ENCODE measurements at places on chromosomes 16 and 17.

DNA sequence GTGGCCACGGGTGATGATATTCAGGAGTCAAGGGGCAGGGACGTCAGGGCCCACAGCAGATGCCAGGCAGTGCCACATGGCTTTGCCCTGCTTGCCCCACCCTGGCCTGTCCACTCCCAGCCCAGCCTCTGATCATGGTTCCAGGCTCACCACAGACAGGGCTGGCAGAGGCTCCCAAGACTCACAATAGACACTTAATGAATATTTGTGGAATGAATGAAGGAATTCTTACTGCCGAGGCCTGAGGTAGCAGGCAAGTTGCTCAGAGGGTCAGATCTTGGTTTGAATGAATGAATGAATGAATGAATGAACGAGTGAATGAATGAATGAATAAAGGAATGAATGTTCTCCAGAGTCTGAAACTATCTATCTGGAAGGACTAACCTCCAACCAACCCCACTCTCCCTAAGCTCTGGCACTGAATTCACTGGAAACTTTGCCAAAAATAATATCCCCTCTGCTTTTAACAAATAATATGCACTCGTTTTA lies 60.9 kb downstream of the RAI1 start:
- DNase-seq: no peak

DNA sequence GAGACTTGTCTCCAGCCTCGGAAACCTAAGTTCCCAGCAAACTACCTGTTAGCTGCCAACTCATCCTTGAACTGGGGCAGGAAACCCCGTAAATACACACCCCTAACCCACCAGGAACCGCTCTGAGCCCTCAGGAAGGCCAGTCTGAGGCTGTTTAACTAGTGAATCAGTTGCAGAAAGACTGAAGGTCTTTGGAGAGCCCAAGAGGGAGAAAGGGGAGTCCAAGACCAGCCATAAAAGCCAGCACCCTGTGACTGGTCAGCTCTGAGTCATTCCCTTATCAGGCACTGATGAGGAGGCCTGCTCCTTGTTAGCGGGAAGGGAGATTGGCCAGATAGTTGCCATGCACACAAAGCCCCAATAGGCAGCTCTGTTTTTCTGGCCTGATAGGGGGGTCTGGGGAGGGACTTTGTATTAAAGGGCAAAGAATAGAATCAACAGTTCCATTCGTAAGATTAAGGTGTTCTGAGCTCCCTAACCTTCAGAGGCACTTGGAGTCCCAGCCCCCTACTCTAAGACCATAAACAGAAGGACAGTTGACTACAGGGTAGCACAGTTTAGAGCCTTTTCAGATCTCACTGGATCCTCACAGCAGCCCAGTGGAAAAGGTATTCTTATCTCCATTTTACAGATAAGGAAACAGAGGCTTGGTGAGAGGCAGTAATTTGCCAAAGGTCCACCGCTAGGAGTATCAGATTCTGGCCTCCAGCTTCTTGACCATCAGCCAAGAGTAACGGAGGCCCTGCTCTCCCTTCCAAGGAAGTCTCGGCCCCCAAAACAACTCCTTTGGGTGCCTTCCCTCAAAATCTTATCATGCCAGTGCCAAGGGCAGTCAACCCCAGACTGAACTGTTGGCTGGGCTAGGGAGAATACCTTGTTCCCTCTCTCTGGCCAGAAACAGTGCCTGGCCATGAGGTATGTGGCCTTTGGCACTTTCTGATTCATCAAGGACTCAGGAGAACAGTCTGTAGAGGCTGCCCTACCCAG lies 2.2 kb upstream of the KRT19 start:
- DNase-seq: no peak

DNA sequence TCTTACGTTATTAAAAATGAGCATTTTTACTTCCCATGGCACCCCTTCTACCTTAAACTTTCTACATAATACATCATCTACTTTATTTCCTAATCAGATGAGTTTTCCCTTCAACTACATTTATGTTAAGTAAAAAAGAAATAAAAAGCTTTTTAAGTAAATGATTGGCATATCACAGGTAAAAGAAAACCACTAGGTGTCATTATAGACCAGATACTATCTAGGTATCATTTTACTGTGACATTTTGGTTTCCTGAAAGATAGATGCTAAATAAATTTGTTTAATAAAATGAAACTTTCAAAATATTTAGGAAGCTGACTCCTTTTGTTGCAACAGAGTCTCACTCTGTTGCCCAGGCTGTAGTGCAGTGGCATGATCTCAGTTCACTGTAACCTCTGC lies 3.8 kb upstream of the CMTM1 start:
- DNase-seq: no peak

GRCh38 chr17:34993031-34993430 lies 12.7 kb downstream of the LIG3 start:
- DNase-seq: no peak

GRCh38 chr16:22627043-22627442 lies 116.4 kb downstream of the NPIPB5 start:
- no peak for DNase-seq

DNA sequence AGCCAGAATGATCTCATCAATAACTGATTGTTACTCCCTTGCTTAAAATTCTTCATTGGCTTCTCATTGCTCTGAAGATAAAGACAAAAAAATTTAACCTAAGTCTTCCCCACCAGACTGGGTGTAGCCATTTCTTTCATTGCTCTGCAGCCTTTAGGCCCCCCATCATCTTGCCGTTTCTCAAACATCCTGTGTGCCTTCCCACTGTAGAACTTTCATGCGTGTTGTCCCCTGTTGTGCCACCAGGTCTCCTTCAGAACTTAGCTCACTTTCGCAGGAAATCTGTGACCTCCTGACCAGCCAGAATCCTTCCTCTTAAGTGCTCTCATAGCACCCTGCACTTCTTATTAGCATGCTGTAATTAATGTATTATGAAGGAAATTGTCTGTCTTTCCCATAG lies 31.8 kb downstream of the TNRC6C start:
- no peak for DNase-seq

- no peak for DNase-seq
Measured at GRCh38 chr17:36481829-36482228, 4.7 kb upstream of the ZNHIT3 start.

DNA sequence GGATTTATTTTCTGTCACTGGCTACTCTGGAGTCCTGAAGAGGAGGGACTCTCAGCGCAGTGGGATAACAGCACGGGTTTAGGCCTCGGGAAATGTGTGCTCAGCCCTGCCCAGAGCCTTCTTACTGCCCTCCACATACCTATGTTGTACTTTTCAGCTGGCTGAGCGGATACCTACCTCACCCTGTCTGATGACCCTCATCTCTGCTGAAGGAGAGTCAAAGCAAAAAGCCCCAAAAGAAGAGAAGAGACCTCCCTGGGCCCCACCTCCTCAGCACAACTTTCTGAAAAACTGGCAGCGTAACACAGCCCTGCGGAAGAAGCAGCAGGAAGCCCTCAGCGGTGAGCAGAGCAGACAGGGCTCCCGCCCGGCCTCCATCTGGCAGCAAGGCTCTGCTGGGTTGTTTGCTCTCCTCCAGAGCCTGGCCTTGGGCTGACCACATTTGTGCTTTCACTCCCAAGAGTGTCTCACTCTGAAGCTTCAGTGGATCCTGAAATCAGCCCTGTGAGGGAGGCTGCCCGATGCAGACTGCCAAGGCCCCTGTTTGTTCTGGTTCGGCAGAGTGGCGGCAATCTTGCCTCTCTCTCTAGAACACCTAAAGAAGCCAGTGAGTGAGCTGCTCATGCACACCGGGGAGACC lies 10.3 kb downstream of the MYCBPAP start:
- no peak for DNase-seq

- DNase-seq: no peak
Measured at GRCh38 chr16:63067141-63067540, 1030.9 kb upstream of the CDH8 start.

DNA sequence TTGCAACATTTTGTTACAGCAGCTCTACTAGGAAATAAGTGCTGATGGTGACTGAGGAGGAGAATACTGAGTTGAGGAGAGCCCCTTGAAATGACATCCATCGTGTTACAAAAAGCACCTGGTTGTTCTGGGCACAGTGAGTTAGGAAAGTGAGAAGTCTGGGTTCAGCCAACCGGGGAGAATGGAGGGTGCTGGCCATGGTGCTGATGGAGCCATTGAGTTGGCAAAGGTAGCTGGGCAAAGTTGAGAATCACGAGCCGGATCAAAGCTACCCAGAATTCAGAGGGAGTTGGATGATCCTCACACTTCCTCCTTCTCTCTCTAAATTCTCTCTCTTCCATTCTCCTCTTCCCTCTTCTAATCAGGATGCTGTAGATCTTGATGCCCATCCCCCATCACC lies 35.0 kb upstream of the ASIC2 start:
- DNase-seq: no peak

DNA sequence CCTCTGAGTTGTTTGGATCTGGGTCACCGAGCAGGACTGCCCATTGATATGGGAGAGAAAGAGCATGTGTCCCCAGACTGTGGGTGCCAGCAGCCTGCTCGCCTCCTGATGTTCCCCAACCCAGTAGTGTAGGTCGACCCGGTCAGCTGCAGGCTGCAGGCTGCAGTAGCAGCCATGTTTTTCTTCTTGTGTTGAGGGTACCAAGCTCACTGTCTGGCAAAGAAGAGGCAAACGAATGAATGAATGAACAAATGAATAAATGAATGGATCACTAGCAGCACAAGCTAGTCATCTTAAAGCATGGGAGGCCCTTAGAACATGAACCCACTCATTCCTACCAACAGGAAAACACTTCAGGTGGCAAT lies 293.2 kb downstream of the SOX9 start:
- no peak for DNase-seq

- DNase-seq: no peak
Measured at GRCh38 chr17:65194670-65195334, 57.6 kb downstream of the RGS9 start.

GRCh38 chr17:10172241-10172741 lies 26.1 kb downstream of the GAS7 start:
- DNase-seq: no peak

GRCh38 chr17:73471924-73472323 lies 160.1 kb upstream of the CDC42EP4 start:
- no peak for DNase-seq

DNA sequence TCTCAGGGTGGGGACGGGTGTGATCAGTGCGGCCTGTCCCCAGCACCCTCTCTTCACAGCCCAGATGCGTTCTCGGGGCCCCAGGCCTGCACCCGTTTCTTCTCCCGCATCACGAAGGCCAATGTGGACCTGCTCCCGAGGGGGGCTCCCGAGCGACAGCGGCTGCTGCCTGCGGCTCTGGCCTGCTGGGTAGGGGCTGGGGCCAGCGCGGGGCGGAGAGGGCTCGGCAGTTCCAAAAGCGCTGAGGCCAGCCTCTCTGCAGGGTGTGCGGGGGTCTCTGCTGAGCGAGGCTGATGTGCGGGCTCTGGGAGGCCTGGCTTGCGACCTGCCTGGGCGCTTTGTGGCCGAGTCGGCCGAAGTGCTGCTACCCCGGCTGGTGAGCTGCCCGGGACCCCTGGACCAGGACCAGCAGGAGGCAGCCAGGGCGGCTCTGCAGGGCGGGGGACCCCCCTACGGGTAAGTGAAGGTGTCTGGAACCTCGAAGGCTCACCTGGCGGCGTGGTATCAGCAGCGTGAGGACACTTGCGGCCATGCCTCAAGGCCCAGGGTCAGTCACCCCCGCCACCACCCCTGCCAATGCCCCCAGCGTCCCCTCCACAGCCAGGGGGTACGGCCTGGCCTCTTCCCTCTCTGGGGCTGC lies 4.4 kb downstream of the MSLN start:
- no peak for DNase-seq
